Muscle of arm (tissue), 14 donors: ENCODE measurements at places on chromosomes 1 and 21. TPM values are rescaled to one million over a fixed set of nuclear protein-coding genes. Genes with fewer than 3 reads are reported as not detected.

The EDARADD gene
- polyA plus RNA-seq, result 16.6 TPM

The CHIA gene
- not detected for polyA plus RNA-seq

The RIPK4 gene
- 7.6 TPM for polyA plus RNA-seq

The XCL1 gene
- 0.11 TPM for polyA plus RNA-seq

The COL6A1 gene
- 336 TPM for polyA plus RNA-seq

The LCE3E gene
- not detected for polyA plus RNA-seq

The PLD5 gene
- polyA plus RNA-seq, result 1.4 TPM

The ATP6V1G3 gene
- polyA plus RNA-seq, result not detected

The FCRL5 gene
- polyA plus RNA-seq, result 0.12 TPM

The CFAP107 gene
- not detected for polyA plus RNA-seq

The IFI6 gene
- 42.6 TPM for polyA plus RNA-seq

The GBP6 gene
- 0.22 TPM for polyA plus RNA-seq

The SLC27A3 gene
- polyA plus RNA-seq, result 19.3 TPM

The PFKFB2 gene
- polyA plus RNA-seq, result 8.3 TPM

The CHODL gene
- 131 TPM for polyA plus RNA-seq

The GUCA2B gene
- not detected for polyA plus RNA-seq

The SLFNL1 gene
- 0.51 TPM for polyA plus RNA-seq

The HDGF gene
- not detected for polyA plus RNA-seq

The OR2L13 gene
- not detected for polyA plus RNA-seq

The THEM5 gene
- polyA plus RNA-seq, result not detected

The CLDN19 gene
- polyA plus RNA-seq, result 0.27 TPM

The TNN gene
- 6.5 TPM for polyA plus RNA-seq

The ECM1 gene
- polyA plus RNA-seq, result 26.5 TPM

The IL20 gene
- not detected for polyA plus RNA-seq

The UBL4B gene
- polyA plus RNA-seq, result not detected

The NBPF4 gene
- polyA plus RNA-seq, result 0.06 TPM

The SMIM1 gene
- not detected for polyA plus RNA-seq

The SPRR1A gene
- polyA plus RNA-seq, result not detected

The VANGL2 gene
- polyA plus RNA-seq, result 14.4 TPM

The ARHGEF16 gene
- 0.46 TPM for polyA plus RNA-seq

The SPATA17 gene
- 3.0 TPM for polyA plus RNA-seq

The LAMC1 gene
- 316 TPM for polyA plus RNA-seq
